ENCODE measurements at places on chromosomes 16 and 17. TPM values are rescaled to one million over a fixed set of nuclear protein-coding genes. Genes with fewer than 3 reads are reported as not detected.

DNA sequence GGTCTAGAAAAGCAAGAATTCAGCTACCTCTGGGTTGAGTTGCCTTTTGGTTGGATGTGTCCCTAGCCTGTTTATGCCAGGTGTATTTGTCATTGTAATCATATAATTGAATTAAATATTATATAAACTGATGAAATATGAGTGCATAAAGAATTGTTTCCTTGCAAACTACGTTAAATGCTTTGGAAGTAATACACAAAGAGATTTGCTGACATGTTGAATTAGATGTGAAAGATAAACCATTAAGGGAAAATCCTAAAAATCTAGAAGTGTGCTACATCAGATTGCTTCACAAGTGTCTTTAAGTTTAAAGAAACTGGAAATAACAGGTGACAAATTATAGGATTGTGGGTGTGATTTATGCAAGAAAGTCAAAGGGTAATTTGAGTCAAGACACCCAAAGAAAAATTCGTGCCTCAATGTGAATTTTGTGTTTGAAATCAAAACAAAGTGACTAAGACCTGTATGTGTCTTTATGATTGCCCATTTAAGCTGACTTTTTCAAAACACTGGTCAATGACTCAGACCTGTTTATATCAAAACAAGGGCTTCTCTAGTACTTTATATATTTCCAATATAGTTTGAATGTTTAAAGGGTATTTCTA is 5.1 kb upstream of the PYY start:
- DNase-seq = no peak

DNA sequence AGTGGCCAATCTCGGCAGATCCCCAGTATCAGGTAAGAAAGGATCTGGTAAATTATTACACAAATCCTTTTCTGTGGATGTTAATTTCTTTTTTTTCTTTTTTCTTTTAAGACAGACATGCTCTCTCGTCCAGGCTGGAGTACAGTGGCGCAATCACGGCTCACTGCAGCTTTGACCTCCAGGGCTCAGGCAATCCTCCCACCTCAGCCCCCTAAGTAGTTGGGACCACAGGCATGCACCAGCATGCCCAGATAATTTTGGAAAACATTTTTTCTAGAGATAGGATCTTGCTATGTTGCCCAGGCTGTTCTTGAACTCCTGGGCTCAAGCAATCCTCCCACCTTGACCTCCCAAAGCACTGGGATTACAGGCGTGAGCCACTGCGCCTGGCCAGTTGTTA is 54.0 kb downstream of the GAS7 start:
- DNase-seq = no peak

GRCh38 chr16:30380803-30381208 is 1.6 kb downstream of the SEPTIN1 start:
- DNase-seq = no peak

DNA sequence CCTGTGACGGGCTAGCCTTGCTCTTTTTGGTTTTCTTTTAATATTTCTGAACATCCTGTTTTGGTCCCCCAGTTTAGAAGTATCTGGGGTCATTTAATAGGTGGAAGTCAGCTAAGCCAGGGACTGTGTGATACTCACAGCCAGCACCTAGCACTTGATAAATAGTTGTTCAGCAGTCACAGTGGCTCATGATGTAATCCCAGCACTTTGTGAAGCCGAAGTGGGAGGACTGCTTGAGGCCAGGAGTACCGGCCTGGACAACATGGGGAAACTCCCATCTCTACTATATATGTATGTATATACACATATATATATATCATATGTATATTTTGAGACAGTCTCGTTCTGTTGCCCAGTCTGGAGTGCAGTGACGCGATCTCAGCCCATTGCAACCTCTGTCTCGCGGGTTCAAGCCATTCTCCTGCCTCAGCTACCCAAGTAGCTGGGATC is 1.8 kb upstream of the ZNRF1 start:
- DNase-seq = no peak

GRCh38 chr17:7703584-7704479 is 1.2 kb upstream of the EFNB3 start:
- peak; percentile 31 for DNase-seq

NUP85 gene
- 33.9 TPM for total RNA-seq

ITGB4 gene
- 0.09 TPM for total RNA-seq

MVD gene
- total RNA-seq = 24.4 TPM

CPNE7 gene
- total RNA-seq = 0.65 TPM

GABARAP gene
- 420 TPM for total RNA-seq

GP1BA gene
- total RNA-seq = not detected

TMEM220 gene
- total RNA-seq = 6.2 TPM

All from fibroblast of the aortic adventitia (primary cell).